Activated CD4-positive, alpha-beta T cell treated with anti-CD3 and anti-CD28 coated beads for 24 hours (primary cell): ENCODE measurements at places on chromosomes 11 and 22.

DNA sequence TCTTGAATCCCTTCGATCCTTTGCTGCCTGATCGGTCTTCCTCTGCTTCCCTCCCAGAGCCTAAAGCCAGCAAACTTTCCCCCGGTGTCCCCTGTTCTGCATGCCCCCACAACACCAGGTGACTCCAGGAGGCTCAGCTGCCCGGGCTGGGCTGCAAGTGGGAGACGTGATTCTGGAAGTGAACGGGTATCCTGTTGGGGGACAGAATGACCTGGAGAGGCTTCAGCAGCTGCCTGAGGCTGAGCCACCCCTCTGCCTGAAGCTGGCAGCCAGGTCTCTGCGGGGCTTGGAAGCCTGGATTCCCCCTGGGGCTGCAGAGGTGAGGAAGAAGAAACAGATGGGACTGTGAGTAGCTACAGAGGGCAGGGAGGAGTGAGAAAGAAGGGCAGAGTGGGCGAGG, 3.6 kb downstream of the NHERF4 start:
- DNase-seq, result no peak

- no peak for DNase-seq
Measured at GRCh38 chr11:128527046-128527445, 60.3 kb downstream of the ETS1 start.

GRCh38 chr11:72293910-72294615, 50.1 kb upstream of the PHOX2A start:
- DNase-seq, result no peak

DNA sequence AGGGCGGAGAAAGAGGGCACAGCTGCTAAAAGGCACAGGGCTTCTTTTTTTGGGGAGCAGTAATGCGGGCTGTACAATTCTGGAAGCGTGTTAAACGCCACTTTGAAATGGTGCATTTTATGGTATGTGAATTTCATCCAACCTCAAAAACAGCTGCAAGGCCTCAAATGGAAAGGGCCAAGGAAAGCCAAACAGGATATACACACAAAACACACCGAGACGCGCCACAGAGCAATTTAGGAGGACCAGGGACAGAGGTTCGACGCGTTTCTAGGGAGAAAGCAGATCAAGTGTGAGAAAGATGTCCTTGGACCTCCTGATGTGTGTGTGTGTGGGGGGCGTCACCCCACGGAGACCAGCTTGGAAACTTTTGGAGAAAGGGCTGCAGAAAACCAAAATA, 31.1 kb downstream of the TSPAN4 start:
- no peak for DNase-seq

DNA sequence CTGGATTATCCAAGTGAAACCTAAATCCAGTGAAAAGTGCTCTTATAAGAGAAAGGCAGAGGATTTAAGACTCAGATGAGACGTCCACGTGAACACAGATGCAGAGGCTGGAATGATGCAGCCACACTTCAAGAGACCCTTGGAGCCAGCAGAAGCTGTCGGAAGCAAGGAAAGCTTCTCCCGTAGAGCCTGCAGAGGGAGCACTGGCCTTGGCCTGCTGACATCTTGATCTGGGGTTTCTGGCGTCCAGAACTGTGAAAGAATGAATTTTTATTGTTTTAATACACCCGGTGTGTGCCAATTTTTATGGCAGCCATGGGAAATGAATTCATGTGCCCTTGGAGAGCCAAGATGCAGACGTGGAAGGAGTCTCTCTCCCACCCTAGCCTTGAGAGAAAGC, 407.0 kb upstream of the B3GAT1 start:
- no peak for DNase-seq

DNA sequence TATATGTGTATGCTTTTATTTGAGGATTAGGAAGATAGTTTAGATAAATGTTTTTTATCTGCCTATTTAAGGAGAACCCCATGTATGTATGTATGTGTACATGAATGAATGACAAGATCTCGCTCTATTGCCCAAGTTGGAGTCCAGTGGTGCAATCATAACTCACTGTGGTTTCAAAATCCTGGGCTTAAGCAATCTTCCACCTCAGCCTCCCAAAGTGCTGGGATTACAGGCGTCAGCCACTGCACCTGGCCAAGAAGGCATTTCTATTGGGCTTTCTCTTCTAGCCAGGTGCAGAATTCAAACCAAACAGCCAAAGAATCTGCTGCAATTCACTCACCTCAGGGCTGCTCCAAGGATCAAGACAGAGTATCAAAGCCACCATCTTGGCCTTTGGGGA, 25.5 kb upstream of the DGKZ start:
- no peak for DNase-seq

GRCh38 chr11:87063982-87064381, 26.2 kb downstream of the TMEM135 start:
- no peak for DNase-seq

DNA sequence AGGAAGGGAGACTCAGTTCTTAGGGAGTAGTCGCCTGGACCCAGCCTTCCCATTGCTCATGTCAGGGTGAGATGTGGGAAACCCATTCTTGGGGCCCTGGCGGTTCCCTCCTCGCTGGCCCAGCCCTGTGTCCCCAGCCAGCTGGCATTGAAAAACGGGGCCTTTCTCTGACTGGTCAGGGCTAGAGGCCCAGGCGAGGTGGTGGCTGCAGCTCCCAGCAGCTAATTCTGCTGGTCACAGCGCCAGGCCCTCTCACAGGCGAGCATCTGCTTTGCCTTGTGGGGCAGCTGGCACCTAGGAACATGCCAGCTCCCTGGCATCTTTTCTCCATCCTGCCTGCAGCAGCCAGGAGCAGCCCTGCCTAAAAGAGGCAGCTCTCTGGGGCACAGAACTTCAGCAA, 20.1 kb downstream of the TSPAN18 start:
- no peak for DNase-seq

DNA sequence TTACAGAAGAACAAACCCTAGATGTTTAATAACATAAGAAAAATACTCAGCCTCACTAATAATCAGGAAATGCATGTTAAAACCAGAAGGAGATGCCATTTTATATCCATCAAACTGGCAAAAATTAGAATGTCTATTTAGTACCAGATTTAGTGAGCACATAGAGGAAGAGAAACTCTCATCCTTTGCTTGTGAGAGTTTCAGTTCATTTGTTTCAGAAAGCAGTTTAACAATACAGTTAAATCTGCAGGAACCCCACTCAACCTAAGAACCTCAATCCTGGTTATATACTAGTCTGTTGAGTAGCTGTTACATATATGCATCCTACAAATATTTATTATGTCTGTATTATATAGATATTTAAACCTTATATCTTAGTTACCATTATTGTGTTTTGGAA, 172.6 kb downstream of the WNT11 start:
- DNase-seq, result no peak

DNA sequence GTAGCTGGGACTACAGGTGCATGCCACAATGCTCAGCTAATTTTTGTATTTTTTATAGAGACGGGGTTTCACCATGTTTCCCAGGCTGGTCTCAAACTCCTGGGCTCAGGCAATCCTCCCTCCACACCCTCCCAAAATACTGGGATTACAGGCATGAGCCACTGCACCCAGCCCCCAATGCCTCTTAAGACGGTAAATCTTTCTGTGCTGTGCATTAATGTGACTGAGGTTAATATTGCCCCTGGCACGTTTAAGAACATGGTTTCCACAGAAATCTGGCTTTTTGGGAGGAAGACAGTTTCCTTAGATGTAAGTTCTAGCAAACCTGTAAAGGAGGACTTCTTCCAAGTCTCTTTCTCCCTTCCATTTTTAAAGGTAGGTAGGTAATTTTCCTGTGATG, 6.1 kb upstream of the HORMAD2 start:
- no peak for DNase-seq

DNA sequence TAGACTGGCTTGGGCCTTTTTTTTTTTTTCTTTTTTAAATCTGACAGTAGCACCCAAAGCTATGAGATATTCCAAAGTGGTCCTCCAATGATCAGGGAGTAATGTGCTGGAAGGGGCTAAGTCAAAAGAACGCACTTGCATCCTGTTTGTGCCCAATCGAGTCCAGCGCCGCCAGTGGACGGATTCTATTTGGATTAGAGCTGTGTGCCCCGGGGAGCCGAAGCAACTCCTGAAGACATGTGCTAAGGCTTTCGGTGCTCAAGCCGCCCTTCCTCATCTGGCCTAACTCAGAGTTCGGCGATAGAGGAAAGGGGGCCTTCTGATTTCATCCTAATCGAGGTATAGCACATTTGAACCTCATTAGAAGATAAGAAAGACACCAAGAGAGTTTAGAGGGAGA, 147.8 kb upstream of the NECTIN1 start:
- DNase-seq, result no peak

DNA sequence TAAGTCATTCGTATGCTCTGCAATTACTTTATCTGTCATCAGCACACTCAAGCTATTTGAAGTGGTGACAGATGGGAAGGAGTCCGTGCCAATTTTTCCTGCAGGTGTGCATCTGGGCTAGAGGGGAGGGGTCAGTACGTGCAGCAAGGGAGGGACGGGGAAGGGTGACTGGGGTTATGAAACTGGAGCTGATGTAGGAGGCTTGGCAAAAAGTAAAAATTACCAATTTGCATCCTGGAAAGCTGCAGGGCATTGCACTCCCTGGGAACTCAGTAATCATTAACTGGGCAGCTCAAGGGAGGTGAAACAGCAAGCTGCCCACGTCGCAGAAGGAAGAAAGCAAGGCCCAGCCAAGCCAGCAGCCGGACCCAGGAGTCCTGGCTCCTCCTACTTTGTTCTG, 87.1 kb upstream of the TMEM45B start:
- DNase-seq, result no peak

DNA sequence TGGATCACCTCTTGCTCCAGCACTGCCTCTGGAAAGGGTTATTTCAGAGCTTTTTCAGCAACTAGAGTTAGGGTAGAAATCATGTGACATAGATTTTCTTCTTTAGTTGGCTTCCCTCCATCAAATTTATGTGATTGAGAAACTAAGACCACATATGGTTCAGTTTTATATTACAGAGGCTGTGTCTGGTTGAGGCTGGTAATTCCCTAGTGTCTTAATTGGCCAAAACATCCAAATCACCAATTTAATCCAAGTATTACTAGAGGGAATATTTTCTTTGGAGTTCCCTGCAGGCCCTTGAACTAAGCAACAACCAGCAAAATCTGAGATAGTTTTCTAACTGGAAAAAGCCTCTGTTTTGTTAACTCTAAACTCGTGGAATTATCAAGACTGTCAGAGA, 136.3 kb downstream of the ARHGAP42 start:
- DNase-seq, result no peak

GRCh38 chr11:2187280-2187707, 15.7 kb upstream of the TH start:
- DNase-seq, result no peak

DNA sequence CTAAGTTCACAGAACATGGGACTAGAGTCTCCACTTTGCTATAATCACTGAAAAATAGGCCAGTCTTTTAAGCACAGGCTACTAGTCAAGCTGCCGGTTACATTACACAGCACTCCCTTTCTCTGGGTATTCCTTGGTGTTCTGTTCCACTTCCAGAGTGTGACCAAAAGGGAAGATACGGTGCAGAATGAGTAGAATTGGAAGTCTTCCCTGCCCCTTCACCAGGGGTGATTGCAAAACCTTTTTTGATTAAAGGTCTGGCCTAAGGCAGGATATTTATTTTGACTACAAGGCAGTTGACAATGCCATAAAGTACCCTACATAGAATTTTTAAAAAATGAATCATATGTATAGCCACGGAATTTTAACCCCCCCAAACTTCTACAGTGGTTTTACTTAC, 59.6 kb upstream of the ADORA2A start:
- no peak for DNase-seq

DNA sequence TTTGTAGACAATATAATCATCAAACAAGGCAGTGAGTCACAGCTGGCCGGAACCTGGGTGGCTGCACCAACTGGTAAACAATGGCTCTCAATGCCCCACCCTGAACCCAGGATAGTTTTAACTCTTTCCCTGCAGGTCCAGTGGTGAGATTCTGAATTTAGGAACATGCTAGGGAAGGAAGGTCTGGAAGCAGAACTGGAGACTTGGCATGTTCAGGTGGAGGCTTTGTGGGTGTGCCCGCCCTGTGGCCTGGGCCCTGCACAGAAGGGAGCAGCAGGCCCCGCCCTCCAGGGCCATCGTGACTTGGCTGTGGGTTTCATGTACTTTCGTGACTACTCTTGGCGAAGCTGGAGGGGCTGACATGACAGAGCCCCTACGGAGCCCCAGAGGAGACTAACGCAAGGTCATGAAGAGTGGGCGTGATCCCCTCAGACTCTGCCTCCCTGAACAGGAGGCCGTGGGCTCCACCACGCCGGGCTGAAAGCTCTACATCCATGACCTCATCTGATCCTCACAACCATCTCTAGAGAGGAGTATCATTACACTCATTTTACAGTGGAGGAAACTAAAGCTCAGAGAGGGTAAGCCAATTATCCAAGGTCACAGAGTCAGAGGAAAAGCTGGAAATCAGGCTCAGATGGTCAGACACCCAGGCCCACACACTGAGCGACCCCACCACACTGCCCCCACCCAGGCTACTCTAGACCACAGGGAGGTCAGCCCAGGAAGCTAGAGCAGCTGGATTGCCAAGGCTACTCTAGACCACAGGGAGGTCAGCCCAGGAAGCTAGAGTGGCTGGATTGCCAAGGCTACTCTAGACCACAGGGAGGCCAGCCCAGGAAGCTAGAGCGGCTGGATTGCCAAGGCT, 27.3 kb downstream of the MAFF start:
- DNase-seq, result no peak
